ENCODE measurements at places on chromosomes 1 and 21. TPM values are rescaled to one million over a fixed set of nuclear protein-coding genes. Genes with fewer than 3 reads are reported as not detected.

DNA sequence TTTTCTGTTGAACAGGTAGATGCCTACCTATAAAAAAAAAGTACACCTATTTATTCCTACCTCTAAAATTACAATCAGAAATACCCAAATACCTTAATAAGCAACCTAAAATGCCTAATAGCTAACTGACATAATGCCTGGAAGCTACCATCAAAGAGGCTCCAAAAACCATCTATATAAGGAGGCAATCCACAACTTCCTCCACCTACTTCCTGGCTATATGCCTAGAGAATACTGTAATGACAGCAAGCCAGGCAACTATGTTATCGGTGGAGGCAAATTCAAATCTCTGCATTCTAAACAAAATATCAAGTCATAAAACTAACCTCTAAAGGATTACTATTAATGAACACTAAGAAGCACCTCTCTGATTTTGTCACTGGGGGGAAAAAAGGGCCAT is 10.1 kb downstream of the ZNF644 start:
- DNase-seq: no peak

- DNase-seq: peak; percentile 68
These were observed 18.3 kb upstream of the IL6R start for GRCh38 chr1:154386643-154387352.

NGF gene
- not detected for total RNA-seq

GRCh38 chr21:29506947-29507346 is 208.2 kb downstream of the BACH1 start:
- no peak for DNase-seq

- no peak for DNase-seq
These were observed 456.9 kb upstream of the LRRC7 start for GRCh38 chr1:69110851-69111250.

PLA2G2A gene
- not detected for total RNA-seq

GRCh38 chr1:117007719-117008013 is 6.1 kb downstream of the CD101 start:
- DNase-seq: no peak

SYPL2 gene
- total RNA-seq: not detected
